Neuronal stem cell (in vitro differentiated cells): ENCODE measurements at places on chromosomes 6 and 20.
A peak's percentile ranks its signal among the peaks of the same experiment; 100 is the strongest.

- H3K27me3 ChIP-seq: no peaks in the 10 kb centered on the region
- no peak overlapping the region for H3K4me3 ChIP-seq
- H3K4me1 ChIP-seq: no peaks in the 10 kb centered on the region
- H3K27ac ChIP-seq: no peak overlapping the region
- DNase-seq: peak; percentile 5
Observed at GRCh38 chr20:16434062-16434664, 139.1 kb downstream of the KIF16B start.

- H3K27ac ChIP-seq: no peak overlapping the region
- peaks cover 62% of the 10 kb centered on the region for H3K36me3 ChIP-seq
- no peak overlapping the region for H3K4me3 ChIP-seq
- H3K27me3 ChIP-seq: no peaks in the 10 kb centered on the region
- H3K4me1 ChIP-seq: peaks cover 11% of the 10 kb centered on the region
- no peak for DNase-seq
Observed at GRCh38 chr6:33695451-33695887, 16.0 kb downstream of the UQCC2 start.

GRCh38 chr20:5528719-5529256, 212.0 kb upstream of the PROKR2 start:
- H3K4me3 ChIP-seq: no peak overlapping the region
- no peak overlapping the region for H3K27ac ChIP-seq
- DNase-seq: peak; percentile 87
- peaks cover 4% of the 10 kb centered on the region for H3K4me1 ChIP-seq
- peaks cover 3% of the 10 kb centered on the region for H3K36me3 ChIP-seq
- H3K27me3 ChIP-seq: peaks cover 2% of the 10 kb centered on the region

- peaks cover 8% of the 10 kb centered on the region for H3K4me1 ChIP-seq
- peak; percentile 43 for DNase-seq
- H3K4me3 ChIP-seq: no peak overlapping the region
- H3K27me3 ChIP-seq: no peaks in the 10 kb centered on the region
- H3K36me3 ChIP-seq: no peaks in the 10 kb centered on the region
Observed at GRCh38 chr20:1427457-1428054, 34.7 kb upstream of the FKBP1A start.

DNA sequence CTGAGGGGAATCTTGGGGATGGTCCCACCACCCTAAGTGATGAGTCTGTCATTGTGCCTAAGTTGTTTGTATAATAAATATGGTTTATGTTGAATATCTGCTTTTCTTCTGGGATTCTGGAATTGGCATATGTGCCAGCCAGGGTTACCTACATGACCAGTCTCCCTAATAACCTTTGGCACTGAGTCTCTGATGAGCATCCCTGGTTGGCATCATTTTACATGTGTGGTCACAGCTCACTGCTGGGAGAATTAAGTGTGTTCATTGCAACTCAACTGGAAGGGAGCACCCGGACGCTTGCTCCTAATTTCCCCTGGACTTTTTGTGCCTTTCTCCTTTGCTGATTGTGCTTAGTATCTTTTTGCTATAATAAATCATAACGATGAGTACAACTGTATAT, 8.1 kb downstream of the SMAP1 start:
- H3K27ac ChIP-seq: no peak overlapping the region
- H3K36me3 ChIP-seq: no peaks in the 10 kb centered on the region
- DNase-seq: no peak
- no peaks in the 10 kb centered on the region for H3K4me1 ChIP-seq
- no peaks in the 10 kb centered on the region for H3K27me3 ChIP-seq
